H9 (cell line): ENCODE measurements at places on chromosomes 2 and 18. TPM values are rescaled to one million over a fixed set of nuclear protein-coding genes. Genes with fewer than 3 reads are reported as not detected.

C2orf72 gene
- total RNA-seq: 0.77 and 1.0 TPM in 2 replicates

FIGN gene
- 12.9 and 14.6 TPM in 2 replicates for total RNA-seq

CLEC4F gene
- not detected in 2 replicates for total RNA-seq

AGXT gene
- not detected in 2 replicates for total RNA-seq

VPS54 gene
- total RNA-seq: 13.4 TPM in 2 replicates

FOXD4L1 gene
- total RNA-seq: 0.09 TPM in 1 of 2 replicates, not detected in the other

C1QL2 gene
- total RNA-seq: 0.81 and 0.90 TPM in 2 replicates

DLX1 gene
- total RNA-seq: not detected in 2 replicates

SCLY gene
- total RNA-seq: 53.4 and 55.3 TPM in 2 replicates

KCNF1 gene
- 3.2 and 4.8 TPM in 2 replicates for total RNA-seq

GKN1 gene
- not detected in 2 replicates for total RNA-seq

KDM3A gene
- total RNA-seq: 24.8 and 28.1 TPM in 2 replicates

AQP12A gene
- total RNA-seq: not detected in 2 replicates

MPV17 gene
- total RNA-seq: 55.4 and 59.4 TPM in 2 replicates

ERFE gene
- 2.0 and 2.1 TPM in 2 replicates for total RNA-seq

KCNIP3 gene
- 1.5 TPM in 2 replicates for total RNA-seq

MAPK4 gene
- 1.6 and 1.9 TPM in 2 replicates for total RNA-seq

SNTG2 gene
- 12.7 and 13.2 TPM in 2 replicates for total RNA-seq

TSPYL6 gene
- not detected in 2 replicates for total RNA-seq

UNC50 gene
- 35.4 and 35.6 TPM in 2 replicates for total RNA-seq

STARD6 gene
- total RNA-seq: not detected in 2 replicates

NFATC1 gene
- 5.3 and 5.5 TPM in 2 replicates for total RNA-seq

BMP10 gene
- total RNA-seq: not detected in 2 replicates

IL18R1 gene
- total RNA-seq: not detected in 2 replicates

SCYGR4 gene
- total RNA-seq: not detected in 2 replicates

CCDC74A gene
- total RNA-seq: 10.0 and 10.8 TPM in 2 replicates

GALR1 gene
- total RNA-seq: 0.02 and 0.07 TPM in 2 replicates

CMPK2 gene
- total RNA-seq: 0.64 and 0.90 TPM in 2 replicates

RAB27B gene
- total RNA-seq: 0.15 and 0.24 TPM in 2 replicates

SERPINB11 gene
- total RNA-seq: not detected in 2 replicates

ADD2 gene
- 124 TPM in 2 replicates for total RNA-seq

ZBTB7C gene
- 0.33 and 0.39 TPM in 2 replicates for total RNA-seq

ANTXR1 gene
- 37.3 and 39.5 TPM in 2 replicates for total RNA-seq

CRYBA2 gene
- total RNA-seq: not detected in 2 replicates

AQP12B gene
- total RNA-seq: not detected in 2 replicates

TCF7L1 gene
- total RNA-seq: 112 and 117 TPM in 2 replicates

TEKT4 gene
- not detected in 2 replicates for total RNA-seq

TNFRSF11A gene
- 7.8 and 8.1 TPM in 2 replicates for total RNA-seq

REG1B gene
- total RNA-seq: not detected in 2 replicates

RBKS gene
- total RNA-seq: 1.6 and 2.3 TPM in 2 replicates

AGFG1 gene
- 106 and 109 TPM in 2 replicates for total RNA-seq

METTL8 gene
- 40.9 and 44.7 TPM in 2 replicates for total RNA-seq

THAP4 gene
- total RNA-seq: 70.6 and 71.4 TPM in 2 replicates

SLC8A1 gene
- total RNA-seq: 1.7 and 1.9 TPM in 2 replicates

SIX3 gene
- 0.35 and 0.55 TPM in 2 replicates for total RNA-seq

ALS2 gene
- total RNA-seq: 28.4 and 29.3 TPM in 2 replicates

ACKR3 gene
- total RNA-seq: 0.44 and 0.64 TPM in 2 replicates

SCN3A gene
- total RNA-seq: not detected in 2 replicates

PROKR1 gene
- total RNA-seq: 1.5 TPM in 2 replicates

KATNAL2 gene
- 20.1 and 21.7 TPM in 2 replicates for total RNA-seq

AMER3 gene
- total RNA-seq: 0.59 TPM in 2 replicates

KIF5C gene
- 52.9 TPM in 2 replicates for total RNA-seq
